ENCODE measurements at places on chromosomes 13 and 19. TPM values are rescaled to one million over a fixed set of nuclear protein-coding genes. Genes with fewer than 3 reads are reported as not detected.
A peak's percentile ranks its signal among the peaks of the same experiment; 100 is the strongest.

GRCh38 chr13:35681685-35682084 is 205.2 kb upstream of the MAB21L1 start:
- no peak overlapping the region for H3K27ac ChIP-seq
- no peak overlapping the region for H3K4me3 ChIP-seq
- no peak for DNase-seq
- no peaks in the 10 kb centered on the region for H3K27me3 ChIP-seq
- no peaks in the 10 kb centered on the region for H3K4me1 ChIP-seq

DNA sequence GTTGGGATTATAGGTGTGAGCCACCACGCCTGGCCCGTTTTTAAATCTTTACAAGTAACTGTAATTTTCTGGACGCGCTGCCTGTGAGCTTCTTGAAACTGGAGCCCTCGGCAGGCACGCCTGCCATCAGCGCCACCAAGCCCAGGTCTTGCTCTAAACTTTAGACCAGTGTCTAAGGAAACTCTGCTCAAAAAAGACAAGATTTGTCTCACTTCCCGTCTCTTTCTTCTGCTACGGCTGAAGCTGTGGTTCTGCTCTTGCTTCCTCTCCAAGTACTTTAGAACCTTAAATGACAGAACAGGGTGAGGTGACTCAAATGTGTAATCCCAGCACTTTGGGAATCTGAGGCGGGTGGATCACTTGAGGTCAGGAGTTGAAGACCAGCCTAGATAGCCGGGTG is 24.9 kb downstream of the RCN3 start:
- no peak overlapping the region for H3K4me3 ChIP-seq
- no peak for DNase-seq
- peaks cover 24% of the 10 kb centered on the region for H3K36me3 ChIP-seq
- H3K27me3 ChIP-seq, result no peaks in the 10 kb centered on the region
- peaks cover 19% of the 10 kb centered on the region for H3K4me1 ChIP-seq

- DNase-seq, result peak; percentile 87
- H3K27me3 ChIP-seq, result no peaks in the 10 kb centered on the region
- peaks cover 38% of the 10 kb centered on the region for H3K4me1 ChIP-seq
Measured at GRCh38 chr19:40610396-40611064, 9.4 kb downstream of the LTBP4 start.

TMEM272 gene
- total RNA-seq, result not detected

DNA sequence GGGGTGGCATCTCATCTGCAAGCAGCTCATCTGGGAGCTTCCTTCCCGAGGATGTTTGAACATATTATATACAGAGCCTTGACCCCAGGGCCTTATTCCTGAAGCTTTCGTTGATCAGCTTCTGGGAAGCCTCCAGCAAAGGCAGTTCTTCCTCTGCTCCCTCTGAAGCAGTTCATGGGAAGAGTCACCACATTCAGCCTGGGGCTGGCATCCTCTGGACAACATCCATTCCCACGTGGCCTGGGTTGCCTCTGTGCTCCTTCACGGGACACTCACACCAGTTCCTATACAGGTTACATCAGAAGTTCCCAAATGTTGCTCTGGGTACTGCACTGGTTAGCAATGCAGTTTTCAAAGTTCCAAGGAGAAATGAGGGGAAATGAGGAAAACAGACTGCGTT is 29.6 kb downstream of the COL4A2 start:
- H3K4me1 ChIP-seq, result peaks cover 47% of the 10 kb centered on the region
- no peaks in the 10 kb centered on the region for H3K27me3 ChIP-seq
- H3K27ac ChIP-seq, result peak overlapping the region; percentile 56
- H3K36me3 ChIP-seq, result no peaks in the 10 kb centered on the region

DNA sequence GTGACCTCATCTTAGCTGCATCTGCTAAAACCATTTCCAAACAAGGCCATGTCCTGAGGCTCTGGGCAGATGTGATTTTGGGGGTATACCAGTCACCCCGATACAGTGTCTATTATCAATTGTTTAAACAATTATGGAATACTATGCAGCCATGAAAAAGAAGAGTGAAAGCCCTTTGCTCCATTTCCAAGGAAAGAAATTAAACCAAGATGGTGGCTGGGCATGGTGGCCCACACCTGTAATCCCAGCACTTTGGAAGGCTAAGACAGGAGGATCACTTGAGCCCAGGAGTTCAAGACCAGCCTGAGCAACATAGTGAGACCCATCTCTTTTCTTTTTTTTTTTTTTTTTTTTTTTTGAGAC is 763 bp downstream of the TEKTIP1 start:
- no peak for DNase-seq
- H3K4me3 ChIP-seq, result no peak overlapping the region
- no peaks in the 10 kb centered on the region for H3K4me1 ChIP-seq
- H3K36me3 ChIP-seq, result peaks cover 19% of the 10 kb centered on the region
- no peak overlapping the region for H3K27ac ChIP-seq

CADM4 gene
- 8.7 TPM for total RNA-seq

DNA sequence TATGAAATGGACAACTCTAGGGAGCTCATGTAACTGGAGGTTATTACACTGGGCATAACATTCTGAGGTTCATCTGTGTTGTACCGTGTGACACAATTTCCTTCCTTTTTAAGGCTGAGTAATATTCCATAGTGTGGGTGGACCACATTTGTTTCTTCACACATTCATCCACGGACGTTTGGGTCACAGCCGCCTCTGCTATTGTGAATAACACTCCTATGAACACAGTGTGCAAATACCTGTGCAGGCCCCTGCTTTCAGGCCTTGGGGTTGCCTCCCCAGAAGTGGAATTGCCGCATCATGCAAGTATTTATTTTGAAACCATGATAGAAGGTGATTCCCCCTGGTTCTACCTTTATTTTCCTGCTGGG is 63.4 kb upstream of the MCF2L start:
- H3K27ac ChIP-seq, result no peak overlapping the region
- no peaks in the 10 kb centered on the region for H3K36me3 ChIP-seq
- peaks cover 8% of the 10 kb centered on the region for H3K4me1 ChIP-seq
- H3K4me3 ChIP-seq, result no peak overlapping the region
- DNase-seq, result no peak

- no peak overlapping the region for H3K27ac ChIP-seq
- peaks cover 42% of the 10 kb centered on the region for H3K36me3 ChIP-seq
- no peak for DNase-seq
- peaks cover 17% of the 10 kb centered on the region for H3K4me1 ChIP-seq
- no peaks in the 10 kb centered on the region for H3K27me3 ChIP-seq
Measured at GRCh38 chr19:39483141-39483540, 2.5 kb downstream of the TIMM50 start.

ASF1B gene
- 1.9 TPM for total RNA-seq

DNA sequence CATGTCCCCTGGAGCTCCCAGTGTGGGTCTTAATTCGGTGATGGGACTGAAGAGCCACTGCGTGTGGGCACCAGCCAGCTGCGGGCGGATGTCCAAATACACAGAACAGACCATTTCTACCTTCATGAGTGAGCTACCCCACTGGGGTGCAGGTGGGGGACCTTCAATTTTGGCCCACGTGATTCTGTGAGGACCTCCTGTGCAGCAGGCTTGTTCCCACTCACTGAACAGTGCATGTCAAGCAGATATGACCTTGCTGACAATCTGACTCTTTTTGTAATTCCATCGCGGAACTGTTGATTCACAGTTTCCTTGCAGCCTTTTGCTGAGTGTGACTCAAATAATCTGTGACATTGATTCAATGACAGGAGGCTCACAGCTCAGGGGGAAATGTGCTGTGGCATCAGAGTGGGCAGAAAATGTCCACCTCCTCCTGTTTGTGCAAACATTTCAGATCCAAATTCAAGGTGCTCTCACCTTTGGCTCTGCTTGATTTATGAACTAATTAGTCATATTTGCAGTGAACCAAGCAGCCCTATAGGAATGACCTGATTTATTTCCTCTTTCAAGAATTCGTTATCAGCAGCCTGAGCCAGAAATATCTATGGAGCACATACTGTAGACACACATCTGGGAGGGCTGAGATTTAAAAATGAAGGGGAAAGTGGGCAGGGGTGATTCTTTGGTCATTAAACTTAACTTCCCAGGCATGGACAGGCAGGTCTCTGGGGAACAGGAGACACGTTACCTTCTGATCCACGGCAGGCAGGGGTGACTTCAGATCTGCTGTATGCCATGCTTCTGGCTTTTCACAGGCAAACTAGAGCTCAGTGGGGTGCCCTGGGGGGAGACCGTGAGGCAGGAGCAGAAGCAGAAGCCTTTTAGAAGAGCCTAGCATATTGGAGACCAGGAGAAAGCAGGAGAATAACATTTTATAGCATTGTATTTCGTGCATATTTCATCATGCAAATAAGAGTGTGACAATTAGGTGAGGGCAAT is 170.0 kb upstream of the KL start:
- H3K27me3 ChIP-seq, result no peaks in the 10 kb centered on the region
- no peak overlapping the region for H3K27ac ChIP-seq
- no peak overlapping the region for H3K4me3 ChIP-seq

DNA sequence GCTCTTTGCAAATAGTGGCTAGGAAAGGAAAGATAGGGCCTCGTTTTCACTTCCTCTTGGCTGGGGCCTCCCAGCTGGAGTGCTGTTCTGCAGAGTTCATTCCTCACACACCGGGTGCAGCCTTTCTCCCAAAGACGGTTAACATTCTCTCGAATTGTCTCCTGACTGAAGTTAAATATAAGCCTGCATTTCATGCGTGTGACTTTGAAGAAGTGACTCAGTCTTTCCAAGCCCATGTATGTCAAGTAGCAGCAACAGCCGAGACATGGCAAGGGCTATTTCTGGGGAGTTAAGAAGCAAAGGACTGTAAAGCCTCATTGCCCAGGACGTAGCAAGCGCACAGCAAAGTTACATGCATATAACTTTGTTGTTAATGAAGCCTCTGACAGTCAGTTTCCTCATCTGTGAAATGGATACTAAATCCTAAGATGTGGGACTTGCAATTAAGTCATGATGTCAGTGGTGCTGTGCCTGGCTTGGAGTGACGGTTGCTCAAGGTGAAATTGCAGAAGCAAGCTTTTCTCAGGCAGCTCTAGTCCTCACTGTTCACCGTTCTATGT is 502.4 kb downstream of the MYO16 start:
- no peak overlapping the region for H3K27ac ChIP-seq
- DNase-seq, result no peak
- no peaks in the 10 kb centered on the region for H3K36me3 ChIP-seq

ACTMAP gene
- total RNA-seq, result 18.5 TPM

A1BG gene
- 12.7 TPM for total RNA-seq

- no peak for DNase-seq
- H3K4me1 ChIP-seq, result peaks cover 27% of the 10 kb centered on the region
- no peak overlapping the region for H3K27ac ChIP-seq
- H3K36me3 ChIP-seq, result no peaks in the 10 kb centered on the region
- no peaks in the 10 kb centered on the region for H3K27me3 ChIP-seq
Measured at GRCh38 chr13:46629811-46630413, 76.9 kb downstream of the LRCH1 start.

GRCh38 chr19:50333737-50334617 is 4.8 kb upstream of the KCNC3 start:
- no peaks in the 10 kb centered on the region for H3K27me3 ChIP-seq
- peak overlapping the region; percentile 83 for H3K27ac ChIP-seq
- DNase-seq, result peak; percentile 92
- peak overlapping the region; percentile 59 for H3K4me3 ChIP-seq
- no peaks in the 10 kb centered on the region for H3K36me3 ChIP-seq

DNA sequence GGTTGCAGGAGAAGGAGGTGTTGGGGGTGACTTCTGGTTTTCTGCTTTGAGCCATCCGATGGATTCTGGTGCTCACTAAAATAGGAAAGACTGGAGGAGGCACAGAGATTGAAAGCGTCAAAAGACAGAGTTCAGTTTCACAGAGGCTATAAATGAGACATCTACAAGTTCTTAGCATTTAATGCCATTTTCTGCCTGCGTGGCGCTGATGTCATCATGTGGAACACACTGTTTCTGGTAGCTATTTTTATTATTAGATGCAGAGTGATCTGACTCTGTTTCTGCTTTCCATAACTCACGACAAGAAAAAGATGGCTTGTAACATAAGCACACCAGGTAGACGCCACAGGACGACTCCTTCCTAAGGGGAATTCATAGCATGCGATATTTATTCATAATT is 3.3 kb upstream of the SLC39A3 start:
- H3K27me3 ChIP-seq, result no peaks in the 10 kb centered on the region
- no peaks in the 10 kb centered on the region for H3K4me1 ChIP-seq
- H3K27ac ChIP-seq, result no peak overlapping the region
- no peak for DNase-seq
- no peaks in the 10 kb centered on the region for H3K36me3 ChIP-seq

PSG6 gene
- not detected for total RNA-seq

SYNE4 gene
- 8.1 TPM for total RNA-seq

COL4A2 gene
- 273 TPM for total RNA-seq

DNA sequence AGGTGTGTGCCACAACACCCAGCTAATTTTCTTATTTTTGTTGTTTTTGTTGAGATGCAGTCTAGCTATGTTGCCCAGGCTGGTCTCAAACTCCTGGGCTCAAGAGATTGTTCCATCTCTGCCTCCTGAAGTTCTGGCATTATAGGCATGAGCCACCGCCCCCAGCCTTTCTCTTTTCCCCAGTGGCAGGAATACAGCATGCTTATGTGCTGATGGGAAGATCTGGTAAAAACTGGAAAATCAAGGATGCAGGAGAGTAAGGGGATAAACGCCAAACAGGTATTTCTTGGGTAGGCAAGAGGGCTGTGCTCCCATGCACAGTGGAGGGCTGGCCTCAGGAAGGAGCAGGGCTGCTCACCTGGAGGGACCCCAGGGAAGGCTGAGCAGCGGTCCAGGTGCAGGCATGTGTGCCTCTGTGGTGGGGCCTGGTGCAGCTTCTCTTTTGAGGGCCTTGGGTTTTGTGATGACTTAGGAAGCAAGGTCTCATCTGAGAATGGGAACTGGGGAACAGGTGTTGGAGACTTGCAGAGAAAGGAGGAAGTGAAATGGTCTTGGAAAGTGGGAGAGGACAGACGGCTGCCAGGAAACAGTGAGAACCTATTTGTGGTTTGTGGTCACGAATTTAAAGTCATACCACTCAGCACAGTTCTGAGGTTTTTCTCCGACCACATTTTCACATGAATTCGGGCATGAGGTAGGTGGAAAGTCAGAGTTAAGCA is 106.5 kb downstream of the TEX26 start:
- no peak for DNase-seq
- no peaks in the 10 kb centered on the region for H3K4me1 ChIP-seq
- H3K27me3 ChIP-seq, result no peaks in the 10 kb centered on the region
- no peak overlapping the region for H3K27ac ChIP-seq
- H3K4me3 ChIP-seq, result no peak overlapping the region
- H3K36me3 ChIP-seq, result no peaks in the 10 kb centered on the region

ZNF468 gene
- total RNA-seq, result 11.8 TPM

- H3K36me3 ChIP-seq, result no peaks in the 10 kb centered on the region
- peaks cover 33% of the 10 kb centered on the region for H3K27me3 ChIP-seq
- peak overlapping the region; percentile 37 for H3K4me3 ChIP-seq
- H3K27ac ChIP-seq, result peak overlapping the region; percentile 83
Measured at GRCh38 chr19:50206191-50206590, 2.8 kb downstream of the MYH14 start.

UBAC2 gene
- 50.2 TPM for total RNA-seq

CACNA1A gene
- total RNA-seq, result 0.26 TPM

GRCh38 chr19:51101171-51101865 is 6.9 kb downstream of the CTU1 start:
- H3K4me1 ChIP-seq, result no peaks in the 10 kb centered on the region
- H3K36me3 ChIP-seq, result peaks cover 33% of the 10 kb centered on the region
- no peak for DNase-seq
- H3K4me3 ChIP-seq, result no peak overlapping the region

GRCh38 chr13:41716236-41716635 is 244.7 kb downstream of the VWA8 start:
- no peaks in the 10 kb centered on the region for H3K27me3 ChIP-seq
- H3K36me3 ChIP-seq, result peaks cover 16% of the 10 kb centered on the region
- no peak overlapping the region for H3K4me3 ChIP-seq
- H3K27ac ChIP-seq, result no peak overlapping the region
- no peak for DNase-seq
- no peaks in the 10 kb centered on the region for H3K4me1 ChIP-seq

- H3K36me3 ChIP-seq, result no peaks in the 10 kb centered on the region
- no peaks in the 10 kb centered on the region for H3K4me1 ChIP-seq
- H3K27me3 ChIP-seq, result no peaks in the 10 kb centered on the region
- no peak overlapping the region for H3K4me3 ChIP-seq
- DNase-seq, result no peak
Measured at GRCh38 chr13:44732503-44733098, 156.5 kb upstream of the TSC22D1 start.
